ENCODE measurements at places on chromosomes 1 and 21.

DNA sequence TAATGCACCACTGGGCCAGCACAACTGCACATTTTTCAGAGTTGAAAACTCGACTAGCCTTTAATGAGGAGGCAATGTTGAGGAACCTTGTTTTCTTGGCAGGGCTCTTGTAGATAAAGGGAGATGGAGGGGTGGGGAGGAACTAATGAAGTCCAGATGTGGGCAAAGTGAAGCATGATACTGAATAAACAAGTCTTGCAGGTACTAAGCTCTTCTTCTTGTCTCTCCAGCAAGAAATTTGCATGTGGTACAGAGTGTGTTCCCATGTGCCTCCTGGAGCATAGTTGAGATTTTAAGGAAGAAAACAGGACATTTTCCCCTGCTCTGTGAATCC is 47.0 kb downstream of the PLPP3 start:
- no peak for DNase-seq

- no peak for DNase-seq
These were observed 193.2 kb upstream of the FOXD3 start for GRCh38 chr1:63129184-63129583.

GRCh38 chr1:198436276-198436675 is 104.2 kb downstream of the ATP6V1G3 start:
- DNase-seq, result no peak

GRCh38 chr1:86938450-86938849 is 24.0 kb downstream of the HS2ST1 start:
- DNase-seq, result no peak

- no peak for DNase-seq
These were observed 14.3 kb upstream of the KCNK1 start for GRCh38 chr1:233599542-233600073.

- DNase-seq, result no peak
These were observed 68.3 kb upstream of the PLA2G4A start for GRCh38 chr1:186760446-186760845.

GRCh38 chr1:9665193-9665592 is 13.7 kb downstream of the PIK3CD start:
- no peak for DNase-seq

GRCh38 chr1:231020816-231021215 is 19.2 kb downstream of the FAM89A start:
- DNase-seq, result no peak

Measured in stimulated activated CD4-positive, alpha-beta T cell treated with anti-CD3 and anti-CD28 coated beads, TNF-alpha, amount 100 ng/mL, for 4 hours (primary cell).